ENCODE measurements at places on chromosomes 4 and X. TPM values are rescaled to one million over a fixed set of nuclear protein-coding genes. Genes with fewer than 3 reads are reported as not detected.

SYTL5 gene
- total RNA-seq, result 0.45 TPM

BANK1 gene
- 0.89 TPM for total RNA-seq

SNCA gene
- 0.05 TPM for total RNA-seq

ASMT gene
- total RNA-seq, result not detected

UBQLN2 gene
- 28.6 TPM for total RNA-seq

LAP3 gene
- 37.8 TPM for total RNA-seq

DCX gene
- not detected for total RNA-seq

Measured in A549 treated with DMSO at 1 μM for 4 hours (cell line).